ENCODE measurements at places on chromosomes 2 and 18. TPM values are rescaled to one million over a fixed set of nuclear protein-coding genes. Genes with fewer than 3 reads are reported as not detected.

The FBLN7 gene
- 1.7 TPM for polyA plus RNA-seq

The CERKL gene
- polyA plus RNA-seq: 7.6 TPM

DNA sequence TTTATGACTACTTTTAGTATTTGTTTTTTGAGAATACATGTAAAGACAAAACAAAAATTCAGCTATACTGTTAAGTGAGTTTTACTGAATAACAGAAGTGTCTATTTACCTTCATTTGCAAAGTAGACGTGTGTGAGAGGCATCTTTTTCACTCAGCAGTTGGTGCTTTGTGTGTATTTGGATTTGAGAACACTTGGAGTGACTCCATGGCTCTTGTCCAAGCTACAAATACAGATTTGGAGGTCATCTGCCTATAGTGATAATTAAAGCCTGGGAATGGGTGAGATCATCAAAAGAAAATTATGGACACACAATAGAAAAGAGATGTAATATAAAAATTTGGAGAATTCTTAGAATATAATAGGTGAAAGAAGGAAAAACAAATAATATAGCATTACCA is 6.2 kb downstream of the NAB1 start:
- no peak overlapping the region for H3K4me3 ChIP-seq
- H3K4me1 ChIP-seq: no peaks in the 10 kb centered on the region
- H3K27ac ChIP-seq: no peak overlapping the region
- peaks cover 7% of the 10 kb centered on the region for H3K36me3 ChIP-seq
- no peaks in the 10 kb centered on the region for H3K27me3 ChIP-seq

DNA sequence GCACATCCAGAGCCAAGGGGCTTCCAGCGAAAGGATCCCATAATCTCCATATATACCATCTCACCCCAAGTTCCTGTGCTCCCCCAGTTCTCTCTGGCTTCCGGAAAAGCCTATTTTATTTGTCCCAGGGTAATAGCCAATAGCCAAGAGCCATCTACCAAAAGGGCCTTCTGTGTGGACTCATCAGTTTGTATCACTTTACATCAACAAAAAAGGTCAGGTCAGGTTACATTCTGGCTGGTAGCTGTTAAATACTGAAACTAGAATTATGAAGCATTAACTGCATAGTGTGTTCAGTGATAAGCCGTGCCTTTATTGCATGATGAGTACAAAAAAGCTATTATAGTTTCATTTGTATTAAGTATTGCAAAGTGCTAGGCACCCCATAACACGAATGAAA is 223.7 kb downstream of the IRS1 start:
- H3K4me1 ChIP-seq: no peaks in the 10 kb centered on the region
- no peaks in the 10 kb centered on the region for H3K36me3 ChIP-seq
- H3K27ac ChIP-seq: no peak overlapping the region
- H3K4me3 ChIP-seq: no peak overlapping the region
- no peaks in the 10 kb centered on the region for H3K27me3 ChIP-seq

DNA sequence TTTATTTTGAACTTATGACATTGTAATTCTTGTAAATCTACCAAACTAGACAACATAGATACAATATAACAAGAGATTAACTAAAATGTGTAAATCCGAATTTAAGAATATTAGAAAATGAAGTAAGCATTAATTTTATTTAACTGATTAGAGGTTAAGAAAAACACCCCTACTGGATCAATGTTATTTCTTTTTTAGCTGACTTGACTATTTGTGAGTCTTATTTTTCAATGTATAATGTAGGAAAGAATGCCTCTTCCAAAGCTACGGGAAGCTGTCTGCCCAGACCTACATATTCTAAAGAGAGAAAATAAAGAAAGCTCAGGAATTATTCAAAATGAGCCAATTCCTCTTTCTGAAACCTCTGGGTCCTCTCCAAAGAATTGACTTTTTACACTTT is 490.8 kb upstream of the CDH7 start:
- H3K4me3 ChIP-seq: no peak overlapping the region
- no peaks in the 10 kb centered on the region for H3K36me3 ChIP-seq
- H3K4me1 ChIP-seq: no peaks in the 10 kb centered on the region
- no peak overlapping the region for H3K27ac ChIP-seq
